Smooth muscle cell of trachea (primary cell): ENCODE measurements at places on chromosomes 4 and X. TPM values are rescaled to one million over a fixed set of nuclear protein-coding genes. Genes with fewer than 3 reads are reported as not detected.

GYG2 gene
- total RNA-seq = 4.5 and 9.3 TPM in 2 replicates

CFAP47 gene
- not detected in 2 replicates for total RNA-seq

MAGIX gene
- 2.8 and 5.5 TPM in 2 replicates for total RNA-seq

BEND2 gene
- total RNA-seq = not detected in 2 replicates

MAGEA1 gene
- not detected in 2 replicates for total RNA-seq

PRDM5 gene
- 21.8 and 23.4 TPM in 2 replicates for total RNA-seq

UGT8 gene
- total RNA-seq = under 0.01 and 0.17 TPM in 2 replicates

TCEAL9 gene
- 77.6 and 144 TPM in 2 replicates for total RNA-seq

ASB12 gene
- total RNA-seq = under 0.01 TPM in 1 of 2 replicates, not detected in the other

GASK1B gene
- 77.5 and 110 TPM in 2 replicates for total RNA-seq
